Body of pancreas (tissue), 4 donors: ENCODE measurements at places on chromosomes 2 and 18. TPM values are rescaled to one million over a fixed set of nuclear protein-coding genes. Genes with fewer than 3 reads are reported as not detected.

DNA sequence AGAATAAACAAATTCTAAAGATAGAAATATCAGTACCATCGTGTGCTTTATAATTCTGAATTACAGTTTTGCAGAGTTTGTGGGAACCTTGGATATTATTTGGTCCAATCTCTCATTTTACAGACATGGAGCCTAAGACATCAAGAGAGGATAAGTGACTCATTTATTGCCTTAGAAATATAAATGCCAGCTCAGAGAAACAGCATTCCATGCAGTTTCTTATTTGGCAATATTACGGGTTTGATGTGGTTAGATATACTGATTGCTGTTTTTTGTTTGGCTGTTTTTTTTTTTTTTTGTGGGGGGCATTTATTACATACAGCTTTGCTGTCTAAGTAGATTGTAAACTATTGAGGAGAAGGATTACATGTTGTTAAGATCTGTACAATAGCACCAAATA, 1241.1 kb upstream of the LRRTM1 start:
- DNase-seq = no peak
- H3K27ac ChIP-seq = no peak overlapping the region
- H3K4me3 ChIP-seq = no peak overlapping the region

AMER3 gene
- total RNA-seq = 0.78 TPM

DNA sequence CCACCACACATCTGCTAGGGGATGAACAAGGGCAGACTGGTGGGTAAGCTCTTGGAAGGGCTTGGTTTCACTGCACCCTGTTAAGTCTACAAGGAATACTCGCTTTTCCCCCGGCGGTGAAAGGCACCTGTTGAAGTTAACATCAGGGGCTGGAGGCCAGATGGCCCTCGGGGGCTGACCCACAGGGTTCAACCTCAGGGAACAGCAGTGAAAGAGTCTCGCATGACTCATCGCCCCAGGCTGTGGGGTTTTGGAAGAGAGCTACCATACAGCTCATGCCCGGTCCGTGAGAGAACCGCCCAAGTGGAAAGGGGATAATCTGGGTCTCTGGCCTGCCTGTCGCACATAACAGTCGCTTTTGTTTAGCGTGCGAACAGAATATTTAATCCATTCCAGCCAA, 748.0 kb downstream of the DPP10 start:
- no peaks in the 10 kb centered on the region for H3K36me3 ChIP-seq
- no peak overlapping the region for H3K27ac ChIP-seq
- no peak overlapping the region for H3K4me3 ChIP-seq
- peaks cover 5% of the 10 kb centered on the region for H3K4me1 ChIP-seq

- no peaks in the 10 kb centered on the region for H3K27me3 ChIP-seq
- DNase-seq = no peak
- no peak overlapping the region for H3K4me3 ChIP-seq
- no peak overlapping the region for H3K27ac ChIP-seq
- H3K36me3 ChIP-seq = no peaks in the 10 kb centered on the region
Observed at GRCh38 chr2:120251078-120251477, 1.6 kb upstream of the RALB start.

GRCh38 chr2:55022476-55022875, 27.8 kb downstream of the RTN4 start:
- no peaks in the 10 kb centered on the region for H3K36me3 ChIP-seq
- H3K4me3 ChIP-seq = no peak overlapping the region
- no peak for DNase-seq
- H3K4me1 ChIP-seq = peaks cover 13% of the 10 kb centered on the region

DNA sequence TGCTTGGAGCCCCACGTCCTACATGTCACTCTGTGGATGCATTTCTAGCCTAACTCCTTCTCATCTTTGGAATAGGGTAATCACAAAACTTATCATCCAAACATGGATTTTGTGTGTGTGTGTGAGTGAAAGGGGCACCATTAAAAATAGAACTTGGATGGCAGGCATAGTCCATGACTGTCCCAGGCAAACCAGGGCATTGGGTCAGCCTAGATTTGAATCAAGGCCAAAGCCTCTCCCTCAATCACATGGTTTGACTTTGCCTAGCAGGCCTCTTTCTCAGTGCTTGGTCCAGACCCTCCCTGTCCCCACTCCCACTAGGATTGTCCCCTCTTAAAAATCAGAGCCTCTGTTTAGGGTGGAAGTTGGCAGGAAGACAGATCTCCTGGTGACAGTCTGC, 67.4 kb upstream of the BCL2L11 start:
- no peaks in the 10 kb centered on the region for H3K27me3 ChIP-seq
- H3K36me3 ChIP-seq = no peaks in the 10 kb centered on the region
- H3K4me1 ChIP-seq = peaks cover 13% of the 10 kb centered on the region
- H3K27ac ChIP-seq = no peak overlapping the region
- H3K4me3 ChIP-seq = no peak overlapping the region
- DNase-seq = no peak

SCN2A gene
- total RNA-seq = 0.99 TPM

DOK6 gene
- total RNA-seq = under 0.01 TPM

C2orf81 gene
- total RNA-seq = 0.33 TPM

ABCB11 gene
- not detected for total RNA-seq

TEX44 gene
- total RNA-seq = not detected

NTSR2 gene
- total RNA-seq = not detected

GRCh38 chr18:12405066-12405465, 2.7 kb upstream of the PRELID3A start:
- H3K27me3 ChIP-seq = no peaks in the 10 kb centered on the region
- H3K27ac ChIP-seq = no peak overlapping the region
- no peaks in the 10 kb centered on the region for H3K36me3 ChIP-seq
- H3K4me3 ChIP-seq = no peak overlapping the region
- DNase-seq = no peak

GRCh38 chr2:23814963-23815362, 112.0 kb downstream of the ATAD2B start:
- no peaks in the 10 kb centered on the region for H3K27me3 ChIP-seq
- H3K36me3 ChIP-seq = peaks cover 1% of the 10 kb centered on the region
- no peaks in the 10 kb centered on the region for H3K4me1 ChIP-seq
- H3K27ac ChIP-seq = no peak overlapping the region
- H3K4me3 ChIP-seq = no peak overlapping the region

DNA sequence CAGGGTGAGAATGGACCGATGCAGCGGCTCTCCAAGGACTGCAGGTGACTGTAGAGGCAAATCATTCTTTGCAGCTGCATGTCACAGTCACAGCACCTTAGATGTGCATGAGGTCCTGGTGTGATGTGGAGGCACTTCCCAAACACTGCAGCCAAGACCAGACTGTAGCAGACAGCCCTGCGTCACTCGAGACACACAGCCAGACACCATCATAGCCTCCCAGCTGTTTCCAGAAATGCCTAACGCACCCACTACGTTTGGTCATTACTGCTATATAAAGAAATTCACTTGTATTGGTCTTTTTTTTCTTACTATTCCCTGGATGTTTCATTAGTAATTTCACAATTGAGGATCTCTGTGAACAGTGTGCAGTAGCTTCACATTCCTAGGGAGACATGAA, 60.9 kb downstream of the SH3YL1 start:
- H3K4me3 ChIP-seq = no peak overlapping the region
- no peak for DNase-seq
- H3K27me3 ChIP-seq = no peaks in the 10 kb centered on the region
- no peaks in the 10 kb centered on the region for H3K36me3 ChIP-seq
- no peak overlapping the region for H3K27ac ChIP-seq
- H3K4me1 ChIP-seq = peaks cover 13% of the 10 kb centered on the region

GRCh38 chr2:15331787-15332186, 229.3 kb downstream of the NBAS start:
- no peak overlapping the region for H3K4me3 ChIP-seq
- H3K36me3 ChIP-seq = no peaks in the 10 kb centered on the region
- H3K4me1 ChIP-seq = no peaks in the 10 kb centered on the region
- H3K27me3 ChIP-seq = no peaks in the 10 kb centered on the region
- no peak for DNase-seq
- H3K27ac ChIP-seq = no peak overlapping the region
